NCI-H446 treated with DMSO at 0.1 percent for 48 hours (cell line): ENCODE measurements at places on chromosomes 16 and 17.
A peak's percentile ranks its signal among the peaks of the same experiment; 100 is the strongest.

GRCh38 chr16:12569061-12569460, 234.6 kb downstream of the CPPED1 start:
- no peak for DNase-seq

DNA sequence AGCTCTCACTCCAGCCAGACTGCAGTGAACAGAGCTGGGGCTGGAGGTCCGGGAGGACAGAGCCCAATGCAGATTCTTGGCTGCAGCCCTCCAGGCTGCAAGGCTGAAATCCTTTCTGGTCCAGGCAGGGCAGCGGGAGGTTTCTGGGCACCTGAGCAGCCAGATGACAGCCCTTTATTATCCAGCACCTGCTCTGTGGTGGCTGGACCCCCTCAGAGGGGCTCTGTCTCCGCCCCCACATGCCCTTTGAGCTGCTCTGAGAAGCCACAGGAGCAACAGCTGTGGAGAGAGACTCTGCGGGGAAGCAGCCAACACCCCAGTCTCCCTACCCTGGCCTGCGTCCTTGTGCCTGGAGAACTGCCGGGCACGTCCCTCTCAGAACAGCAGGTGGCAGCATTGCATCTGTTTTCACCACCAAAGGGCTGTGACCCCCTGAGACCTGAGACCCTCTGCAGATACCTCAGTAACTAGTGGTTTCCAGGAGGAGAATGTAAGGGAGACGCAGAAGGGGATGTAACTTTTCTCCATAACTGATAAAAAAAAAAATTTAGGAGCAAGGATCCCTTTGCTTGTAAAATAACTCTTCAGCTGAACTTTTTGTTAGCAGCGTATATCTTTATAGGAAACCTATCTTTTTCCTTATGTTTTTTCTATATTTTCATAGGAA, 3.7 kb upstream of the CNP start:
- DNase-seq, result peak; percentile 38

DNA sequence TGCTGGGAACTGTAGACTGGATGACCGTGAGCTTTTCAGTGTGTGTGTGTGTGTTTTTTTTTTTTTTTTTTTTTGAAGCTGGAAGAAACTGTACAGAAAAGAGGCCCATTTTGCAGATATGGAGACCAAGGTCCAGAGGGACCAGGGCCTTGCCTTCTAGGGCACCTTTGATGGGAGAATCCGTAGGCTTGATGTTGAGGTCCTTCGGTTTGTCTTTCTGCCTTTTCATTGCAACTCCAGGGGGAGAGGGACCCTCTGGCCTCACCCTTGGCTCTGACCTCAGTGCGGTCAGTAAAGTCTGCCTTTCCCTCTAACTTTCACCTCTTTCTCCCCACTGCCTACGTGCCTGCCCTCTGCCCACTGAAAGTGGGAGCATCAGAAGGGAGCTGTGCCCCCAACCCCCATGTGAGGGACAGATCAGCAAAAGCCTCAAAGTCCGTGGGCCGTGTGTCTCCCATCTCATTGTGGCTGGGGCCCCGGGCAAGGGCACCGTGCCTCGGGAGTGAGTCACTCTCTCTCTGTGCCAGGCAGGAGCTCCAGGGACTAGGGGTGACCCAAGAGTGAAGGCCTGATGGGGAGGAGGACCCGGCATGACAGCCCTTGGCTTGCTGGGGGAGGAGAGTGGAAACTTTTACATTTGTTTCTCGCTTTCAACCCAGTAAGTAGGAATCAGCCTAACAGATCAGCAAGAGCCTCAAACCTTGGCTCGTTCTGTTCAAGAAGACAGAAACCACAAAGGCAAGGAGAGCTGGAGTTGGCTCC, 123.6 kb downstream of the CMIP start:
- DNase-seq, result no peak

DNA sequence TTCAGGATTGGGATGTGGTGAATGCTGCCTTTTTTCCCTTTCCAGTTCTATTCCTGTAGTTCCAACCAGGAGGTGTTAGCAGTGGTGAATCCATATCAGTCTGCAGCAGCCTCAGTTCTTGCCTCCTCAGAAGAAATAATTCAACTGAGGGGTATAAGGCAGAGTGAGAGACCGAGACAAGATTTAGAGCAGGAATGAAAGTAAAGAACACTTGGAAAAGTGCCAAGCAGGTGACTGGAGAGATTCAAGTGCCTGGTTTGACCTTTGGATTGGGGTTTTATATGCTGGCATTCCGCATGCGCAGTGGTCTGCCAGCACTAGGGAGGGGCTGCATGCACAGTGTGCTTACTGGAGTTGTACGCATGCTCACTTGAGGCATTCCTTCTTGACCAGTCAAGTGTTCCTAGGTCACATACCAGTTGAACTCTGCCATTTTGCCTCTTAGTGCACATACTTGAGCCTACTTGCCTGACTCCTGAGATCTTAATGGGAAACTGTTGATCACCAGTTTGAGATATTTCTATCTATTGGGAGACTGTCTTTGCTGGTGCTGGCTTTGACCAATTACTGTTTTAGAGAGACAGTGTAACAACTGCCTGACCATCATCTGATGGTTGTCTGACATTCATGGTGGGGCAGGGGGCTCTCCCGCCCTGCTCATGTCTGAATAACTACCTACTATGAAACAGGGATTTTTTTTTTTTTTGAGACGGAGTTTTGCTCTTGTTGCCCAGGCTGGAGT, 680 bp upstream of the CCL15 start:
- no peak for DNase-seq

DNA sequence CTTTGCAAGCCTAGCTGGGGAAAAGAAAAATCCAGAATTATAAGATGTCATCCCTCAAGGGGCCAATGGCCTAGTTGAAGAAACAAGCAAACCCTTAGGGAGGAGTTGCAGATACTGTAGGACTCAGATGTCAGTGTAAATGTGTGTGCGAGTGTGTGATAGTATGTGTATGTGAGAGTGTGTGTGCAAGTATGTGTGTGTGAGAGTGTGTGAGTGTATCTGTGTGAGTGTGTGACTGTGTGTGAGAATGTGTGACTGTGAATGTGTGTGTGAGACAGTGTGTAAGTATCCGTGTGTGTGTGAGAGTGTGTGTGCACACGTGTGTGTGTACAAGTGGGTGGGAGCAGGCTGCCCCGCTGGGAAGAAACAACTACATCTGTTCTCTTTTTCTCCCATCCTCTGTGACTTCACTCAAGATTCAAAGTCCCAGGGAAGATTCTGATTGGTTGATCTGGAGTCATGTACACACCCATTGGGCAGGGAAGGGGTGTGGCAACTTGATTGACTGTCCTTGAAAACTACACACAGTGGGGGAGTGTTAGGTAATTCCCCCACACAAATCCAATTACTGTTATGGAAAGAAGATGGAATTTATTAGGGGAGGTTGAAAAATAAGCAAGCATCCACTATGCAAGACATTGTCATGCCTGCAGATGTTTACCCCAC, 40.7 kb downstream of the IRX3 start:
- DNase-seq, result no peak

DNA sequence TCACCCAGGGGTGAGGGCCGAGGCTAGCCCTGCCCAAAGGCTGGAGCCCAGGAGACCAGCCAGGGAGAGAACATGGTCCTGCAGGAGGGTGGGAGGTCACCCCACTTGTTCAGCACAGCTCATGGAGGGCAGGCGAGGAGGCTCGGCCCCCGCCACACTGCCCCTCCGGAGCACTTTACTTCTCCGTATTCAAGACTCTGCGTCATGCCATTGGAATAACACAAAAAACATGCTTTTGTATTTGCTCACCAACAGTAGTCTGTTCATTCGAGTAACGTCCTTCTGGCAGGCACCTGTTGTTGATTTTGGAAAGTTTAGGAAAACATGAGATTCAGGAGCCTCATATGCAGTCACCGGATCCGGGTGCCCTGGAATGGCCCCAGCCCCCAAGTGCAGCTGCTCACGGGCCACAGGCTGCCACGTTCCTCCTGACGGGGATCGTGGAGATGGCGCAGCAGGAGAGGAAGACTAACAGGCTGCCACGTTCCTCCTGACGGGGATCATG, 81.1 kb upstream of the DNAH17 start:
- DNase-seq, result no peak

DNA sequence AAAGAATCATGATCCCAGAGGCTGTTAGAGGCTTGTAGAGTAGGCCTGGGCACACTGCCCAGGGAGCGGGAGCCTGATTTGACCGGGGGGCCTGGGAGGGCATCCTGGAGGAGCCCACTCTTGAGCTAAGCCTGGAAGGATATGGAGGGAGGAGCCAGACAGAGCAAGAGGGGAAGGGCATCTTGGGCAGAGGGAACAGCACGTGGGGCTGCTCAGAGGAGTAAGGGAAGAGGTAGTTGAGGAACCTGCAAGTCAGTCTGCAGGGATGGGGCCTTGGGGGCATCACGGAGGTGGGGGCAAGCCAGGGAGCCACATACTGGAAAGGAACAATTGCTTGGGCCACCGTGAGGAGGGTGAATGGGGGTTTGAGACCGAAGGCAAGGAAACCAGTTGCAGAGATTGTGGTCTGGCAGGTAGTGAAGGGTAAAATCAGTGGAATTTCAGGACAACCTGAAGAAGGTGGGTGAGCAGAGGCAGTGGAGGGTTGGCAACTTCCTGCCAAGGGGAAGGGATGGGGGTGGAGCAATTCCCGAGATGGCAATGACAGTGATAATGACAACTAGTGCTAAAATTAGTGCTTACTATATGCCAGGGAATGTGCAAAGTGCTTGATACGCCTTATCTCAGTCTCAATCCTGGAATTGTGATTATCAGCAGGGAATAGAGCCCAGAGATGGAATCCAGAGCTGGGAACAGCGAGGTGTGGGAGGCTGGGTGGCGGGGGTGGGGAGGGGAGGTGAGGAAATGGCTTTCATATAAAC, 9.7 kb upstream of the RAI1 start:
- DNase-seq, result no peak

GRCh38 chr16:2086106-2086742, 38.4 kb downstream of the TSC2 start:
- no peak for DNase-seq

DNA sequence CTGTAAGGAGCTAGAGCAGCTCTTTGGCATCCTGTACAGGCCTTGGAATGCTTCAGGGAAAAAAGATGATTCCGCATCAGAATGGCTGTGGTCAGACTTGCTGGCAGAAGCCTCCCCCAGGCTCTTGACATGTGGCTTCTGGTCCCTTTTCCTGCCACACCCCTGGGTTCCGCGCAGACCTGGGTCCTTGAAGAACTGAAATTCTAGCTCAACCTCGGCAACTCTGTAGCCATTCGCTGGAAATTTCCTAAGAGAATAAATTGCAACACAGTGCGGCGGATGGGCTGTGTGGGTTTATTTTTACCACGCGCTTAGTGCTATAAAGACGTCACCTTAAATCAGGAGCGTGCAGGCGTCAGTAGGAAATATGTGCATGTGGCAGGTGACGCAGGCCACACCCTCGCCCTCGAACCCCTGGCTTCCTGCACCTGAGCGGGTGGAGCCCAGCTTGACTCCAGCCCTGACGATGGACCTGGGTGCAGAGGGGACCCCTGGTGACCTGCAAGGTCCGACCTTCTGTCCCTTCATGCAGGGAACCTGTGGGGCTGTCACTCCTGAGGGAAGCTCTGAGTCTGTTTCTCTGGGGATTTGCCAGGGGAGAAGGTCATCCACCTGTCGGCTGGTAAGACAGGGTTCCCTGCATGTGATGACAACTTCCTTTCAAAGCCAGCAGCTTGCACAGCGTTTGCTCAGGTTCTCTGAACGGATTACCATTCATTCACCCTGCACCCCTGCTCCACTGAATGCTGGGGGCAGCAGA, 46.3 kb downstream of the METRNL start:
- no peak for DNase-seq

DNA sequence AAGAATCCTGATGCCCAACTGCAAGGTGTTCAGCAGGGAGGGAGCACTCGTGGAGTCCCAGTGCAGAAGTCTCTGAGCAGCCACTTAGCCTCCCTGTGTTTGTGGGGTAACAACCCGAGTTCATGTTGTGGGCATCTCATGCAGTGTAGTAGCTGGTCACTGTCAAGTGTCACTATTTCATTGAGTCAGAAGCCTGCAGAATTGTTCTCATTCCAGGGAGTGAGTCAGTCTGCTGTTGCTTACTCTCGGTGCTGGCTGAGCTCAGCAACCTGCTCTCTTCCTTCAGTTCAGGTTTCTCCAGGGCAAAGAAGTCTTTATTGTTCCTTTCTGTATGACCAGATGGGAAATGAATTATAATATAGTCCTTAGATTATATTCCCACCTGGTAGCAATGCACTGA, 24.1 kb downstream of the HMOX2 start:
- DNase-seq, result no peak

DNA sequence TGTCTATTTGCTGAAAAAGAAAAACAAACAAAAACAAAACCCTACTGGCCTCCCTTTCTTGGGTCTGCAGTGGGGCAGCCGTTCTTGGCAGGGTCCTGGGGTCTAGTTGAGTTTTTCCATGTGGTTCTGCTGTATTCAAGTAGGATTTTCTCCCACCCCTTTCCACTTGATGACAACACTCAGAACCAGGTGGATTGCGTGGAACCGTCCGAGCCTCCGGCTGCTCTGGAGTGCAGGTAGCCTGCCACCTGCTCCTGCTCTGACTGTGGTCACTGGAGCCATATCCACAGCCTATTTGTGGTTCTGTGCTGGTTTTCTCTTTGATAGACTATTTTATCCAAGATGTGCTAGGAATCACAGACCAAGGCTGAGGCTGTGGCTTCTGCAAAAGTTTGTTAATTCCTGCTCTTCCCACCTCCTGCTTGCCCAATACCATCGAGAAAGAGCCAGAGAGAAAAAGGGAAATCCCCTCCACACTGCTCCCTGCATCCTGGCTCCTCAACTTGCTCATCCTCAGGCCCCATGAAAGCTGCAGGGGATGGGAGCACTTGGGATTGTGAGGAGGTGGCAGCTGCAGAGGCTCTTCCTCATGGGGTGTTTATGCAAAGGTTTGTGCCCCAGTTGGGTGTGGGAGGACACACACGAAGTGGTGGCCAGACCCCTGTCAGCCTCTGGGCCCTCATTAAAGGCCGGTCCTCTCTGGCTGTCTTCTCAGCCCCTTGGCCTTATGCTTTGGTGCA, 377.8 kb upstream of the TNRC6C start:
- no peak for DNase-seq

DNA sequence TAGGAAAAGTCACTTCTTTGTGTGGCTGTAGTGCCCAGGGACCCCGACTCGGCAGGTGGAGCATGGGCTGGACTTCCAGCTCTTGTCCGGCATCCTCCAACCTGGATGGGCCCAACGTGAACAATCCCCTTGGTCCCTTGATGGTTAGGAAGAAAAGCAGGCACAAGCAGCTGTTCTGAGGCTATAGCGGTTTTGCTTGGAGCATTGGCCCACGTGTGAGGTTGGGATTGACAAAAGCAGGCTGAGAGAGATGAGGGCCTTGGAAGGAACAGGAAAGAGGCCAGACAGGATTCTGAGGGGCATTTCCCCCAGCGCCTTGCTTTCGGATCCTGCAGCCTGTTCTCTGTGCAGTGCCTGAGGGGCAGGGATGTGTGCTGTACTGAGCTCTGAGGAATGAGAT, 28.1 kb downstream of the SCNN1B start:
- no peak for DNase-seq
